ENCODE measurements at places on chromosomes 13 and 19. TPM values are rescaled to one million over a fixed set of nuclear protein-coding genes. Genes with fewer than 3 reads are reported as not detected.

PCSK4 gene
- total RNA-seq = 1.3 TPM

DPF1 gene
- total RNA-seq = 0.57 TPM

CEACAM7 gene
- total RNA-seq = not detected

BBC3 gene
- 16.5 TPM for total RNA-seq

ASF1B gene
- total RNA-seq = 0.65 TPM

USHBP1 gene
- not detected for total RNA-seq

KL gene
- under 0.01 TPM for total RNA-seq

MAP3K10 gene
- total RNA-seq = 7.6 TPM

PCDH17 gene
- total RNA-seq = 0.09 TPM

IRGC gene
- not detected for total RNA-seq

TMC4 gene
- 0.28 TPM for total RNA-seq

ZNF235 gene
- 2.3 TPM for total RNA-seq

ZNF700 gene
- total RNA-seq = 7.8 TPM

STOML3 gene
- not detected for total RNA-seq

CERS4 gene
- total RNA-seq = 14.5 TPM

HSD17B14 gene
- total RNA-seq = 6.8 TPM

CYP4F3 gene
- not detected for total RNA-seq

TEX26 gene
- total RNA-seq = 0.14 TPM

LILRA5 gene
- total RNA-seq = not detected

RFPL4A gene
- total RNA-seq = not detected

CBY2 gene
- not detected for total RNA-seq

C1QTNF9 gene
- total RNA-seq = not detected

ZNF441 gene
- total RNA-seq = 12.9 TPM

ZNF865 gene
- total RNA-seq = 0.43 TPM

SLC25A41 gene
- not detected for total RNA-seq

LHB gene
- total RNA-seq = not detected

ZNF541 gene
- 0.28 TPM for total RNA-seq

ZNF99 gene
- not detected for total RNA-seq

VSTM2B gene
- not detected for total RNA-seq

ZNF560 gene
- total RNA-seq = 0.57 TPM

SLC25A42 gene
- total RNA-seq = 4.4 TPM

RASL11A gene
- 46.2 TPM for total RNA-seq

ATXN8OS gene
- total RNA-seq = not detected

SELENOV gene
- total RNA-seq = not detected
